NCI-H2107 (cell line): ENCODE measurements at places on chromosomes 6 and 20.

DNA sequence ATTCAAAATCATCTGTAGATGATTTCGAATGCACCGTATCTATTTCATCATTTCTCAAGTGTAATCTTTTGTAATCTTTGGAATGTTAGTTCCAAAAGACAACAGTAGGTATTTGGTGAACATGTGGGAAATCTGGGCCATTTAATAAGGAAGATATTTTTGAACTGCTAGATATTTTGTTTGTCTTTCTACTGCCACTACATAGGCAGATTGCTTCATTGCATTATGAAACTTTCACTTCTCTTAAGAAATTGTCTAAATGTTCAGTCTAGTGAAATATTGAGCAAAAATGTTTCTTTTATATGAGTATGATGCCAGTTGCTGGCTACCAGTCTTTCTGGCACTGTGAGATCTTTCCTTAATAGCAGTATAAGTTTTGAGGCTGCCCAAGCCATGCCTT is 527.8 kb upstream of the RNF217 start:
- no peak for DNase-seq

GRCh38 chr6:156686301-156686994 is 90.7 kb upstream of the ARID1B start:
- DNase-seq = peak; percentile 56

GRCh38 chr6:157665180-157665579 is 157.9 kb upstream of the SNX9 start:
- no peak for DNase-seq

DNA sequence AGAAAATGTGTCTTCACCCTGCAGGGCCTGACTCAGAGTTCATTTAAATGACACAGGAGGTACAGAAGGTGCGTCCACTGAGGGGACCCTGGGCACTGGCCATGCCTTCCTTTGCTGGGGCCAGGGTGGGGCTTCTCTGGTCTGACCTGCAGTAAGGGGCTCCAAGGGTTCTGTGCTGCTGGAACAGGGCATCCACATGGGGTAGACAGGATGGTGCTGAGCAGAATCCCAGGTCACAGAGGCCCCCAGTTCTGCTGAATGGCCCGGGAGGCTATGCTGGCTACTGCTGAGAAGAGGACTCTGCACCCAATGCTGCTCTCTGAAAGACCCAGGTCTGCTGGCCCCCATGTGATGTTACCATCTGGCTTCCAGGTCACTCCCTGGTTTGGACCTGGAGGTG is 150.4 kb upstream of the GGTLC1 start:
- no peak for DNase-seq

DNA sequence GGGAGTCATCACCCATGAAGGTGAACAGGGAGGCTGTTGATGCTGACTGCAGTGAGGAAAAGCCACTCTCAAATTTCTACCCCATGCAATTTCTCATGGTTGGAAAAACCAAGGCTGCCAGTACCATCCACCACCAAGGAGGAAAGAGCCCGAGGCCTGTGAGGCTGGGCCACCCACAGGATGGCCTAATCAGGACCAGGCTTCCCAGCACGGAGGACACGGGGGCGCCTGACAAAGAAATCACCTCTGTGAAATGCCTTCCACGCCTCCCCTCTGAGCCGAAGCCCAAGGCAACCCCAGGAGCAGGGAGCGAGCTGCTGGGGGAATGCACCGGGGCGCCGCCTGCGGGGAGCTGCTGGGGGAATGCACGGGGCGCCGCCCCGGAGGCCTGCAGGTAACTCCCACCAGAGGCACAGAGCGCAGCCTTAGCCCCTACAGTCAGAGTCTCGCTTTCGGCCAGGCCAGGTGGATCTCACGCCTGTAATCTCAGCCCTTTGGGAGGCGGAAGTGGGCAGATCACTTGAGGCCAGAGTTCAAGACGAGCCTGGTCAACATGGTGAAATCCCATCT is 26.9 kb downstream of the FOXF2 start:
- DNase-seq = no peak

DNA sequence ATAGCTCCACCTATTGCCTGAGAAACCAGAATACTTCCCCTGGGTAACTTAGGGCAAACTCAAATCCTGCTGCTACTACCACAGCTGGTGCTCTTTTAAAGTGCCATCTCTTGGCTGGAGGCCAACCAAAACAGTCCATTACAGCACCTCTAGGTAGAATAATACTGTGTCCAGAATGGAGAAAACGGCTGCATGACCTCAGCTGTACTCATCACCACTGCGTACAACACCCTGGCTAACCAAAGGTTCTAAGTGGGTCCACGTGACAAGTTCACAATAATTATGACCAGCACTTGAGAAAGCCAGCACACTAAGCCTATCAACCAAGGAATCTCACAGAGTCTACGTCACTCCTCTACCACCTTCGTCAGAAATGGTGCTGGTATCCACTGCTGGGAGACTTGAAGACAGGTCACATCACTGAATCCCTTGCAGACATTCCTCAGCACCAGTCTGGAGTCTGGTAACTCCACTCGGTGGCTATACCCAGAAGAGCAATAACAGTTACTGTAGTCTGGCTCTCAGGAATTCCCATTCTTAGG is 40.9 kb upstream of the PKIB start:
- no peak for DNase-seq

DNA sequence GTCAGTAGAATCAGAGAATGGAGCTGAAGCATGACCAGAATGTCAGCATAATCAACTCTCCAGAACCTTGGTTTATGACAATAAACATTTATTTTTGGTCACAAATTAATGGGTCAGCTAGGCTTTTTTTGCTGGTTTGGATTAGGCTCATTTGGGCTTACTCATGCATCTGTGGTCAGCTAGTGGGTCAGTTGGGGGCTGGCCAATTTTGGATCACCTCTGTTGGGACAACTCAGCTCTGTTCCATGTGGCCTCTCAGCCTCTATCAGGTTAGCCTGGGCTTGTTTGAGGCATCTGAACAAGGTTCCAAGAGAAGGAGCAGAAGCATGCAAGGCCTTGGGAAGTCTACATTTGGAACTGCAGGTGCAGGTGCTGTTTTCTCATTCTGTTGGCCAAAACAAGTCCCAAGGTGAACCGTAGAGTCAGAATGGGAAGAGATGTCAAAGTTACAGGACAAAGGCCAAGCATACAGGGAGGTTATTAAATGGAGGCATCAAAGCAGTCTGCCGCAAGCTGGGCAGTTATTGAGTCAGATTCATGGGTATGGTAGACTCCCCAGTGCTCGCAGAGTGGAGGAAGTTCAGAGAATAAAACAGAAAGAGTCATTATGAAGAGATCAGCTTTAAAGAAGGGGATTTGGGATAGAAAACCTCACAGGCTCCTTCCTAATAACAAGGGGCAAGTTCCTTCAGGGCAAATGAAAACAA is 173.0 kb downstream of the PLCB4 start:
- no peak for DNase-seq

GRCh38 chr20:2217857-2218539 is 77.8 kb upstream of the TGM3 start:
- DNase-seq = no peak

DNA sequence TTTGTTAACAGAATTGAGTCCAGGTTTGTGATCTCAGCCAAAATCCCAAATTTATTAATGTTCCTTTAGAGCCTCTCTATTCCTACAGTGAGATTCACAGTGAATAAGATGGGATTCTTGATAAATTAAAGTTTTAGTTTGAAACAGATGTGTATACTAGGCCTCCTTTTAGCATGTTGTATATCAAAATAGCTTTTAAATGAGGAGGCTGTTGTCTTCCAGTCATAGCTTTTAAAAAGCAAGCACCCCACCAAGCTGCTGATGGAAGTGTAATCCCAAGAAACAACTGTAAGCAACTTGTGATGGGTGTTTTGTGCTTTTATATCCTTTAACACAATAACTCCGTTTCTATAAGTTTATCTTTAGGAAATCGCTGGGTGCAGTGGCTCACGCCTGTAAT is 7.0 kb downstream of the GTF2H5 start:
- no peak for DNase-seq

DNA sequence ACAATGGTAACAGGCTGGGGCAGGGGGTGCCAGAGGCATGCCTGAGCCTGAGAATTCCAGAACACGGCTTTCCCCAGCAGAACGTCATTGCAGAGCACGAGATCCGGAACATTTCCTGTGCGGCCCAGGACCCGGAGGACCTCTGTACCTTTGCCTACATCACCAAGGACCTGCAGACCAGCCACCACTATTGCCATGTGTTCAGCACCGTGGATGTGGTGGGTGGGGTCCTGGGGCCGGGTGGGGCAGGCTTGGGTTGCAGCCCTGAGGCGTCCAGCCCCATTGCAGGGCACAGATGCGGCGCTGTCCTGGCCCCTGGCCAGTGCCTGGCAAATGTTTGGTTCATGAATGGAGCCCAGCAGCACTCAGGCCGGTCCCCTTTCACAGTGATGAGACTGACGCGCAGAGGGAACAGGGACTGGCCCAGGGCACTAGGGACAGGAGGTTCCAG is 57.1 kb downstream of the TCP11 start:
- no peak for DNase-seq

DNA sequence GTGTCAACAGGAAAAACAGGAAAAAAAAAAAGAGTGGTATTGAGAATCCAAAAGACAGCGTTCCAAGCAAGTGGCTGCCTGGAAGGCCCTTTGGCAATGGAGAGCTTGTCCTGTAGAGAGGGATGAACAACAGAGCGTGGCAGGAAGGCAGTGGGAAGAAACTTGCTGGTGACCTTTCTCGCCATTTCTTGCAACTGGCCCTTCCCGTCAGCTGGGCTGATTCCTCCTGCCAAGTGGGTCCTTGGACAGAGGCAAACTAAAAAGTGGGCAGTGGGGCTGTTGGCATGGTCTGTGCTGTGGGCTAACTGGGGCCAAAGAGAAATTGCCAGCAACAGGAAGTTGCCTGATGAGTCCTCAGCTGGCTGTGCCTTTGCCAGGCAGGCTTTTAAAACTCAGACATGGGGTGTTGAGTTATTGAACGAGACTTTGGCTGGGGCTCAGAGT is 43.9 kb upstream of the CLDN20 start:
- DNase-seq = no peak

DNA sequence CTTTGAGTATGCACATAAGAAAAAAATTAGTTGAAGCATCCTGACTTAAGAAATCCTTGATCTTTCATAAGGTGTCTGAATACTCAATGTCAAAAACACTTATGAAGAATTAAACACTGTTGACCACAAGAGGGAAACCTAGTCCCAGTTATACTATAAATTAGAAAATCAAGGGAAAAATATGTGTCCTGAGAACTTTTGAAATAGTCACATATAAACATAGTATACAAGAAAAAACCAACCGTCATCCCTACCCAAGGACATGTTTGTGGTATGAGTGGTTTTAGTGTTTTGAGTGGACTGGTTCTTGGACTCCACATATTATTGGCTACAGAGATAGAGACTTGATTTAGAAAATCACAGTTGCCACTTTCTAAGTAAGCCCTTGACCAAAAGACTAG is 7.6 kb upstream of the HLA-DRA start:
- DNase-seq = no peak

DNA sequence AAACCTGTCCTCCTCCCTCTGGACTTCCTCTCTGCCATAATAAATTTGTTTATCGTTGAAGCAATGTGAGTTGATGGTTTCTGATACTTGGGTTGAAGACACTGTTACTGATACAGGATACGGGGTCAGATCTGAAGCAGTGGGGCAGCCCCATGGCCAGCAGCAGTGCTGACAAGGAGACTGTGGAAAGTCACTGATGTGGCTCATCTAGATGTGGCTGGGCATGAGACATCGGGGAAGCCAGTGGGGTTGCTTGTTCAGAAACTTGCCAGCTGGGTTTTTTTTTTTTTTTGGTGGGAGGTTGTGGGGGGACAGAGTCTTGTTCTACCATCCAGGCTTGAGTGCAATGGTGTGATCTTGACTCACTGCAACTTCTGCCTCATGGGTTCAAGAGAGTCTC is 2.6 kb upstream of the BPI start:
- no peak for DNase-seq
